NAMALWA (cell line): ENCODE measurements at places on chromosomes 3 and 15.
A peak's percentile ranks its signal among the peaks of the same experiment; 100 is the strongest.

DNA sequence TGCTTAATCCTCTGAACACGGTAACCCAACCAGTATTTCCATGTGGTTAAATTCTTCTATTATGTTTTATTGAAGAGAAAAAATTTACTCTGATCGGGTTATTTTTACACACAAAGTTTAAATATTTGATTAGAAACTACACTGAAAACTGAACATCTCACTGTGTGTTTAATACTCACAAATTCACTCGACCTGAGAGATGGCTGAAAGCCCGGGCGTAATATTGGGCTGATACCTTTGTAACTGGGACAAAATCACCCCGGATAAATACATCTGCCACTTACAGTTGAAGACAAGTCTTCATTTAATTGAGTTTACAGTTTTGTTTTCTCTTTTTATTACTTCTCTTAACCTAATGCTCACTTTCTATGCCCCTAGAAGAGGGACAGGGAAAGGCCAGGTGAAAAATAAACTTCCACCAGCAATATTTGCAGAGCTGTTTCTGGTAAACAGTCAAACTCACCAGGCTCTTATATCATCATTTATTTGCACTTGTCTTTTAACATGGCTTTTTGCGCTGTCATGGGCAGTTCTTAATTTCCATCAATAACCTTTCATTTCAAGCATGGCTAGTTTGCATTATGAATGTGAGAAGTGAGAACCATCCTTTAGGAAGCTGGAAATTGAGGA, 145.6 kb upstream of the TMCO5A start:
- DNase-seq = no peak

DNA sequence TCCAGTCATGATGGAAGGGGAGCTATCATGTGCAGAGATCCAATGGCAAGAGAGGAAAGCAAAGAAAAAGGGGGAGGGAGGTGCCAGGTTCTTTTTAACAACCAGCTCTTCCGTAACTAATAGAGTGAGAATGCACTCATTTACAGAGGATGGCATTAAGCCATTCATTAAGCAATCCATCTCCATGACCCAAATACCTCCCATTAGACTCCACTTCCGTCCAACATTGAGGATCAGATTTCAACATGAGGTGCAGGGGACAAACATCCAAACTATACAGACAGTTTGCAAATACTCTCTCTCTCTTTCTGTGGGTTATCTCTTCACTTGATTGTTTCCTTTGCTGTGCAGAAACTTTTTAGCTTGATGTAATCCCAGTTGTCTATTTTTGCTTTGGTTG, 21.2 kb downstream of the ZDHHC23 start:
- no peak for DNase-seq

- no peak for DNase-seq
These were observed 171.0 kb upstream of the NANOGP8 start for GRCh38 chr15:35256141-35256540.

DNA sequence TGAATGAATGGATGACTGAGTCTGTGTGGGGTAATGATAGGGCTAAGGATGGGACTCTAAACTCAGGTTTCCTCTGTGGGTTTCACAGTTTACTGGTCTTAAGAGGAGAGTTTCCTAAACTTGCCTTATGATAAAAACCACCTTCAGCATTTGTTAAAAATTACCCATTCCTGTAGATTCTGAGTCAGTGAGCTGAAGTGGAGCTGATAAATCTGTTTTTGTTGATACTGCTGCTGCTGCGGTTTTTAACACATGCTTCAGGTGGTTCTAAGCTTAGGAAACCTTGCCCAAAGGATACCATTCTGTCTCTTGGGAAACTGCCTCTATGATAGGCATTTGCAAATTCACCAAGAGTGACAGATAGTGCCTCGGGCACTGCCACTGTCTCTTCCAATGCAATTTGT, 52.6 kb downstream of the MECOM start:
- no peak for DNase-seq

DNA sequence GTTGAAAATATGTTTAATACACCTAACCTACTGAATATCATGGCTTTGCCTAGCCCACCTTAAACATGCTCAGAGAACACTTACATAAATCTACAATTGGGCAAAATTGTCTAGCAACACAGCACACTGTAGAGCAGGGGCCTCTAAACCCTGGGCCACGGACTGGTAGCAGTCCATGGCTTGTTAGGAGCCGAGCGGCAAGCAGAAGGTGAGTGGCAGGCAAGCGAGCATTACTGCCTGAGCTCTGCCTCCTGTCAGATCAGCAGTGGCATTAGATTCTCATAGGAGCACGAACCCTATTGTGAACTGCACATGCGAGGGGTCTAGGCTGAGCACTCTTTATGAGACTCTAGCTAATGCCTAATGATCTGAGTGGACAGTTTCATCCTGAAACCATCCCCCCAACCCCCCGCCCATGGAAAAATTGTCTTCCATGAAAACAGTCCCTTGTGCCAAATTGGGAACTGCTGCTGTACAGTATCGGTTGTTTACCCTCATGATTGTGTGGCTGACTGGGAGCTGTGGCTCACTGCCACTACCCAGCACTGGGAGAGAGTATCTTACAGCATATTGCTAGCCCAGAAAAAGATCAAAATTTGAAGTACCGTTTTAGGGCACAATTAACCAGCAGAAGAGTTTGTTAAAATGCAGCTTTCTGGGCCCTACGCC, 26.1 kb downstream of the CMSS1 start:
- DNase-seq = no peak

GRCh38 chr3:158057666-158058065, 48.6 kb downstream of the SHOX2 start:
- DNase-seq = no peak

DNA sequence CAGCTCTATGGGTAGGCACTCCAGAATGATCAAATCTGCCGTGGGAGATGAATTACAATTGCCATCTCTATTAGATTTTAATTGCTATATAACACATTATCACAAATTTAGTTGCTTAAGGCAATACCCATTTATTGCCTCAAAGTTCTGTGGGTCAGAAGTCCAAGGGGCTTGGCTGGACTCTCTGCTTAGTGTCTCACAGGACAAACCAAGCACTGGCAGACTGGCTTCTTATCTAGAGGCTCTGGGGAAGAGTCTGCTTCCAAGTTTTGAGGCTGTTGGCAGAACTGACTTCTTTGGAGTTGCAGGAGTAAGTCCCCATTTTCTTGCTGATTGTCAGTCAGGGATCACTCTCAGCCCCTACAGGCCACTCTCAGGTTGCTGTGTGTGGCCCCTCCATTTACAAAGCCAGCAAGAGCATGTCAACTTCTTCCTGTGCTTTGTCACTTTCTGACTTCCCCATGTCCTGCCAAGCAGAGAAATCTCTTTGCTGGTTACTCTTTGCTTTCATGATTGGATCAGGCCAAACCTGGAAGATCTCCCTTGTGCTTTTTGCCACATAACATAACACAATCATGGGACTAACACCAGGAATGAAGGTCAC, 93.5 kb upstream of the PRICKLE2 start:
- DNase-seq = no peak

- no peak for DNase-seq
These were observed 2.7 kb downstream of the SMAD6 start for GRCh38 chr15:66704803-66705153.

DNA sequence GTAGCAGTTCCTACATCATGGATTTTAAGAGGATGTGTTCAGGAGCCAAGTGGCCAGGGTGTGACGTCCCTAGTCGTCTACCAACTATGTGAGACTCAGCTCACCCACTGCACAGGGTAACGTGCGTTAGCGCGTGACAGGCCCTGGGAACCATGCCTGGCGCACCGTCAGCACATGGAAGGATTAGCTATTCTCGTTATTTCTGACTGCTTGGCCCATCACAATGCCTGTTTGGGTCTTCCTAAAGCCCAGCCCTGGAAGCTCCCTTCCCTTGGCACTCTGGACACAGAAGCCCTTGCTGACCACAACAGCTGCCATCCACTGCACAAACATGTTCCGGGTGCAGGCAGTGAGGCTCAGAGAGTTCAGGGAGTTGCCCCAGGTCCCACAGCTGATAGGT, 91.0 kb upstream of the RPL32 start:
- no peak for DNase-seq

GRCh38 chr15:40468898-40469331, 1.9 kb upstream of the CHST14 start:
- peak; percentile 23 for DNase-seq

GRCh38 chr3:53150247-53151085, 10.5 kb upstream of the PRKCD start:
- no peak for DNase-seq
